ENCODE measurements at places on chromosomes 5 and 9.

DNA sequence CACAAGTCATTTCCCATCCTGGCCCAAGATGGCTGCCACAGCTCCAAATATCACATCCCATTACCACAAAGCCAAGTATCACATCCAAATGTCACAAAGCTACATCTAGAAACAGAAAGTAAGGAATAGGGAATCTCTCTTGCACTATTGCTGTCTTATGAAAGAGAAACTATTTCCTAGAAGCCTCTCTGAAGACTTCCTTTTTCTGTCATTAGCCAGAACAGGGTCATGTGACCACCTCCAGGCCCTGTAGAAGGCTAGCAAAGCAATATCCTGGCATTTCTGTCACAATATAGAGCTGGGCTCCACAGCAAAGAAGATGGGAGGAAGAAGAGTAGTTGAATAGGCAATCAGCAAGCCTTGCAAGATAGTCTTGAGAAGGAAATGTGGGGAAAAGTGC, 99.2 kb downstream of the SH3TC2 start:
- DNase-seq, result no peak

DNA sequence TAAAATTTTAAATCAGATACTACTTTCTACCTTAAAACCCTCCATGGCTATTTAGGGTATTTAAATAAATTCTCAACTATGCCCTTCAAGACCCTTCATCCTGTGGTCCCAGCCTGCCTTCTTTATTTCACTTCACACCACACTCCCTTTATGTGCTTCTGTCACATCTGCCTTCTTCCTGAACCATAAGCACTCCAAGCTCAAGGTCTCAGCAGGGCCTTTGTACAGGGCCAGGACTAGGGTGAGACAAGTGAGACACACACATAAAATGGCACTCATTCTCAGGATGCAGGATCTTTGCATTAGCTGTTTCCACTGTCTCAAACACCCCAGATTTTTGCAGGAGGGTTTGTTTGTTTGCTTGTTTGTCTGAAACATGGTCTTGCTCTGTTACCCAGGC, 7.6 kb downstream of the ITK start:
- no peak for DNase-seq

GRCh38 chr9:37377688-37378612, 44.5 kb upstream of the GRHPR start:
- no peak for DNase-seq

DNA sequence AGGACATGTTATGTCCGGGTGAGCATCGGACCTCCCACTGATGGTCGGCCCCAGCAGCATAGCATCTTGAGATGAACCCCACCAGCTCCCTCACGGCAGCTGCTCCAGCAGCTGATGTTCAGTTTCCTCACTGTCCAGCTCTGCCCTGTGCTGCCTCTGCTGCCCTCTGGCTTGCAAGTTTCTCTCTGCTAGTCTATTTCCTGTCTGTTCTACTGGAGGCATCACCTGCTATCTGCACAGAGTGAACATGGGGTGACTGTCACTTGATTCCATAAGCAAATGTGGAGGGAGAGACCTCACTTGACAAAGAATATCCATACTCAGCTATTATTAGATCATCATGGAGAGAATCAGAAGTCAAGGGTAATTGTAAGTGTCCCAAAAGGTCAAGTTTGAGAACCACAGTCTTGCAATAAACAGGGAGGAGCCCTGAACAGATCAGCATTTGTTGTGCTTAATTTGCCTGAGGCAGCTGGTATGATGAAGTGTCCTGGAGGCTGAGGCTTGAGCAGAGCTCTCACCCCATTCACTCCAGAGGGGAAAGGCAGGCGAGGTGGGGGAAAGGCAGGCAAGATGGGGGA, 702.8 kb downstream of the SEMA5A start:
- DNase-seq, result no peak

GRCh38 chr5:76867827-76868693, 18.2 kb downstream of the S100Z start:
- DNase-seq, result peak; percentile 58

DNA sequence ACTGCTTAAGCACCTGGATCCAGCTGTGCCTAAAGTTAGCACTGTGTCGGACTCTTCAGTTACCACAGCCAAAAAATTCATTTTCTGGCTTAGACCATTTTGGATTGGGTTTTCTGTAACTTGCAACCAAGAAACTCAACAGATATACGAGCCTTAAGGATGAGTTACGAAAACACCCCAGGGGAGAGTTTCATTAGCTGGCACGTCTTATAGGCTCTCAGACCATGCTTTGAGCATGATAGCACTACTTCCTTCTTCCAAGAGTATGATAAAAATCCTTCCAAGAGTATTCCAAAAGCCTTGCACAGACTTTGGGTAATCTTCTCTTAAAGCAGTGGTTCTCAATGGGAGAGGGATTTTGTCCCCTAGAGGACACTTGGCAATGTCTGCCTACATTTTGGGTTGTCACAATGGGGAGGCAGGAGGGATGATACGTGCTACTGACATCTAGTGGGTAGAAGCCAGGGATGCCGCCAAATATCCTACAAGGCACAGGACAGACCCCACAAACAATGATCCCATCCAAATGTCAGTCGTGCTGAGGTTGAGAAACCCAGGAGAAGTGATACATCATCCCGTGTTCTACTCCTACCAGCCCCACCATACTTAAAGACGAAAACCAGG, 64.8 kb downstream of the SMIM23 start:
- DNase-seq, result no peak

- no peak for DNase-seq
Measured at GRCh38 chr5:128506643-128507042, 31.4 kb downstream of the FBN2 start.

- DNase-seq, result no peak
Measured at GRCh38 chr9:32403567-32404260, 19.3 kb downstream of the ACO1 start.

GRCh38 chr9:90547896-90548295, 94.7 kb downstream of the DIRAS2 start:
- no peak for DNase-seq

- DNase-seq, result no peak
Measured at GRCh38 chr5:32202394-32202793, 28.3 kb upstream of the GOLPH3 start.
